ENCODE measurements at places on chromosomes 3 and 15. TPM values are rescaled to one million over a fixed set of nuclear protein-coding genes. Genes with fewer than 3 reads are reported as not detected.

GRCh38 chr3:174229916-174230315 is 629.2 kb upstream of the NAALADL2 start:
- DNase-seq: no peak

DNA sequence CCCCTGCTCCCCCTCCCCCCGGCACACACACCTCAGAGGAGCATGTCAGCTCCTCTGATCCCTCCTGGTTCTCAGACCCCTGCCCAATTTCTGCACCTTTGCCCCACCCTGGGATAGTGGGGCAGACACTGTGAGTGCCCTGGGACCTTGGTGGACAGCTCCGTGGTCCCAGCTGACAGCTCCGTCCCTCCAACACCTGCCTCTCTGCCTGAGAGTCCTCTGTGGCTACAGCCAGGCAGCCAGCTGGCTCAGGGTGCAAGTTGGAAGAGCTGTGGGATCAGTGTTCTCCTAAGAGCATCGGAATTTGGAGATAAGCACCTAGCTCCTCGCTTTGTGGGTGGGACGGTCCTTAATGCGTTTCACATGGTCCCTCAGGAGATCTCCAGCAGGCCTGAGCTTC is 43.7 kb upstream of the PGPEP1L start:
- no peak for DNase-seq

DNA sequence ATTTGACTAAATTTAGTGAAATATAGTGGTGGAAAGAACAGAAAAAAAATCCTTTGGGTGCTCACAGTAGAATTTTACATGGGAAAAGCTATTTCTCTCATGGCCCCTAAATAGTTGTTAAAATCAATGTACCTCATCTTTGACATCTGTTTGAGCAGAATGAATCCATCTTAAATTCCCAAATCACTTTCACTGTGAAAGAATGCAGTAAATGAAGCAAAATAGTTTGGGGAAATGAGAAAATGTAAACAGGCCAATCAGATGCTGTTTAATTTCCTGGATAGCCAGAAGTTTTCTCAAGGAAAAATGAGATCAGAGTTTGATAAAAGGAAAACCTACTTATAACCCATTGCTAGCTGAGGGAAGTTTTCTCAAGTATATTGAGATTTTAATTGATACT is 406.9 kb downstream of the ROBO2 start:
- DNase-seq: no peak

DNA sequence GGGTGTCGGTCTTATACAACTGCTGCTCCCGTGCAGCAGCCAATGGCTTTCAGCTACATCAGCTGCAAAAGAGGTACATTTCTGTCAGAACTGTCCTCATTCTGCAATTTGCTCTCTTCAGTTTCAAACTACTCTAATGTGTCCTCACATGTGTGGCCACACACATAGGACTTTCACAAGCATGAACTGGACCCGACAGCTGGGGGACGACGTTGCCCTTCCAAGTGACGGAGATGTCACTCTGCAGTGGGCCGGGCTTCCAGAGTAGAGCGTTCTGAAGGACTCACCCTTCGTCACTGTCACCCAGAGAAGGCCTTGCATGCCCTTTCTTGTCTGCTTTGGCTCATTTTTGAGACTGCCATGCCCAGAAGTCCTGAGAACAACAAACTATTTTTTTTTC is 189.8 kb downstream of the ATP10A start:
- no peak for DNase-seq

DNA sequence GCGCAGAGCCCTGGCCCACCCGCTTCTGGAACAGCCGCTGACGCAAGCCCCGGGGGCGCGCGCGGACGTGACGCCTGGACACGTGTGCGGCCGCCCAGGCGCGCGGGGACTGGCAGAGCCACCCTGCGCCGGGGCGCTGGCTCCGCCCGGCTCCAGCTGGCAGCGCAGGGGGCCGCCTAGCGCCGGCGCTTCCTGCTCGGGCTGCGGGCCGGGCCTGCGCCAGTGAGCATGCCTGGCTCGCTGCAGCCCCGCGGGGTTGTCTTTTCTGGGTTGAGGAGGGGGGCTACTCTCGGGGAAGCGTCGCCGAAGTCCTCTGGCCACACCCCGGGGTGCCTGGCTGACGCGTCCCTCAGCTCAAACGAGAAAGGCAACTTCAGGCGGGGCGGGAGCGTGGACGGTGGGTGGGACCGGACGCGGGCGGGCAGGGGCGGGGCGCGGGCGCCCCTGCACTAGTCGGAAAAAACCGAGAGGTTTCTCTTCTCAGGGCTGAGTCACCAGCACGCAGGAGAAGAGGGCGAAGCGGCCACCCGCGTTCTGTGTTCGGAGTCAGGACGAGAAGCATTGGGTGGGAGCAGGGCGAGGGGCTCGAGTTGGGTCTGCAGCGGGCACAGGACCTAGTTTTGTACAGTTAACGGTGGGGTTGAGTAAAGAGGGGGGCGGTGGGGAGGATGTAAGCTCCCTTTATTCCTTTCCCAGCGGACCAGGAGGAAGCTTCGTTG is at the start of gene SIAH2:
SIAH2 (minus strand) TSS at position 48 of the 719 bp plus-strand sequence. CDS start 320 bp downstream, outside the sequence.
- DNase-seq: peak; percentile 97

DNA sequence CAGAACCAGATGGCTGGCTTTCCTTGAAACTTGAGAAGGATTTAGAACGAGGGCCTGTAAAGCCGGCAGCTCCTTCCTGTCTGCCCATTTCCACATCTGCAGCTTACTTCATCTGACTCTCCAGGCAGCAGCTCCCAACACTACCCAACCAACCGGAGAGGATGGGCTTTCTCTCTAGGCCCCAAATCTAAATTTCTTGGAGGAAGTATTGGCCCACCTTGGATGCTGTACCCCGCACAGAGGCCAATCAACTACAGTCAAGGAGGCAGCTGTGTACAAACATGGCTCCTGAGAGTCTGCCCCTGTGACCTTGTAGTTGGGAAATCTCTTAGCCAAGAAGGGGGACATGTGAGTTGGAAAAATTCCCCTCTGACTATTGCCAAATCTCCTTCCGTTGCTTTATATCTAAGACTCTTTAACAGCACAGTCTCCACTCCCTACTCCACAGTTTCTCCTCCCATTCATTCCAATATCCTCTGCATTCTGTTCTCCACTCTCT is 8.0 kb upstream of the ACAP2 start:
- no peak for DNase-seq

DNA sequence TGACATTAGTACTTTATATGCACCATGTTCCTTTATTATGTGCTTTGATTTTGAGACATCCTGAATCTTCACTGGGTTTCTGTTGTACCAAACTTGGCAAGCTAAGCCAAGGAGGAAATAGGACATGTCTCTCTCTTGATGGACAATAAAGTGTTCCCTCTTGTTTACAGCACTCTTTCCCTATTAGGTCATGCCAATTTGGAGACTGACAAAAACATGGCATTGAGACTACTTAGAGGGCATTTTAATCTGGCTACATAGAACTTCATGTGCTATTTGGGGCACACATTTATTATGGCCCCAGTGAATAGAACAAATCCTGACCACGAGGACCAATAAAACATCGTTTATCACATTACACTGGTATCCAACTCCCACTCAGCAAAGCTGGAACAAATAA is 85.3 kb upstream of the TNFSF10 start:
- DNase-seq: no peak

DNA sequence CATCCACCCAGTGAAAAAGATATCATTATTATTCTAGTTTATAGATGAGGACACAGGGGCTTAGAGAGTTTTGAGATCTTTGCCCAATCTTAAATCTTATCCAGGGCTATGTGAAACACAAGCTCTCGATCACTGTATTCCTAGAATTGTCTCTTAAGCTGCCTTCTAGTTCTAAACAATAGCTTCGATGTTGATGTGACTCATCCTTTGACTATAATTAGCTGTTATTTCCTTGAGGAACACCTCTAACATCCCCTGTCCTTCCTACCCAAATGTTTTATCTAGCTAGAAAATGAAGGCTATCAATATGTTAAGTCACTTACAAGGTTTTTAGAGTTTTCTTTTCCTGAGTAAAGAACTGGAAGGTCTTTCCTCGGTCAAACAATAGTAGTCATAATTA is 83.1 kb upstream of the STAC start:
- DNase-seq: no peak

DNA sequence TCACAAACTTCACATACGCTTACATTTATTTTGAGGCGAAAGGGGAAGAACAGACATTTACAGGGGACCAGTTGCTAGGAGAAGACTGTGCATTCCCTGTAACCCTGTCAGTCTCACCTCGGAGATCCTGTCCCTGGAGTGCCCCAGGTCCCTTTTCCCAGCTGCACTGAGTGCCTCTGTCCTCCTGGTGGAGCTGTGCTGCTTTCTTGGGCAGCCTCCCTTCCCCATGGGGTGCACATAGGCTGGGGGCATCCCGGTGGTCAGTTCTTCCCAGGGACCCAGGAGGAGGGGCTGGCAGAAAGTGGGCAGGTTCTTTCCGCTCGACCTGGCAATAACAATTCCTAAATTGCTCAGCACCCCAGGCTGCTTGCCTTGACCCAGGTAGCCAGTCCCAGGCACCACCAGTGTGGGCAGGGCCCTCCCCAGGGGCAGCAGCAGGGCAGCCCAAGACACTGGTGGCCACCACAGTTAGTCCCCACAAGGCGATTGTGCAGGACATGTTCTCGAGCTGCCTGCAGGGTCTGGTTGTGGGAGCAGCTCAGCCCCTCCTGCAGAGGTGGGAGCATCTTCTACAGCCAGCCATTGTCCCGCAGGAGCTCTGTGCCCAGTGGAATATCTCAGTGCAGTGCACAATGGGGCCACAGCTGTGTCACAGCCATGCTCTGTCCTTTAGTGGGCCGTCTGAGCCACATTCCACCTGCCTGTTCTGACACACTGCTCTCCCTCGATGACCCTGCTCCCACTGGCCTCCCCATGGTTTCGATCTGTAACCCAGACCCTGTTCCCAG is 36.3 kb downstream of the APBA2 start:
- DNase-seq: no peak

Gene CEMIP
- total RNA-seq: 5.4 TPM

Gene SLC27A2
- not detected for total RNA-seq

Gene REC114
- total RNA-seq: not detected
